Stimulated activated CD4-positive, alpha-beta T cell treated with anti-CD3 and anti-CD28 coated beads, Interleukin-15, amount 100 ng/mL, for 24 hours (primary cell): ENCODE measurements at places on chromosomes 16 and 17.

DNA sequence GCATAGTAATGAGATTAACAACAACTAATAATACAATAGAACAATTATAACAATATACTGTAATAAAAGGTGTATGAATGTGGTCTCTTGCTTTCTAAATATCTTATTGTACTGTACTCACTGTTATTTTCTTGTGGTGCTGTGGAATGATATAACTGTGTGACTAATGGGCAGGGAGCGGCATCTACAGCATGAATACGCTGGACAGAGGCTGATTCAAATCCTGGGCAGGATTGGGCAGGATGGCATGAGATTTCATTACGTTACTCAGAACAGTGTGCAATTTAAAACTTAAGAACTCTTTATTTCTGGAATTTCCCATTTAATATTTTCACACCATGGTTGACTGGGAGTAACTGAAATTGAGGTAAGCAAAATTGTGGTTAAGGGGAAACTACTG lies 1239.8 kb upstream of the GOT2 start:
- no peak for DNase-seq

GRCh38 chr16:4980691-4981090 lies 22.6 kb downstream of the SEC14L5 start:
- DNase-seq: no peak

GRCh38 chr17:47700471-47701449 lies 6.8 kb downstream of the TBKBP1 start:
- DNase-seq: no peak

DNA sequence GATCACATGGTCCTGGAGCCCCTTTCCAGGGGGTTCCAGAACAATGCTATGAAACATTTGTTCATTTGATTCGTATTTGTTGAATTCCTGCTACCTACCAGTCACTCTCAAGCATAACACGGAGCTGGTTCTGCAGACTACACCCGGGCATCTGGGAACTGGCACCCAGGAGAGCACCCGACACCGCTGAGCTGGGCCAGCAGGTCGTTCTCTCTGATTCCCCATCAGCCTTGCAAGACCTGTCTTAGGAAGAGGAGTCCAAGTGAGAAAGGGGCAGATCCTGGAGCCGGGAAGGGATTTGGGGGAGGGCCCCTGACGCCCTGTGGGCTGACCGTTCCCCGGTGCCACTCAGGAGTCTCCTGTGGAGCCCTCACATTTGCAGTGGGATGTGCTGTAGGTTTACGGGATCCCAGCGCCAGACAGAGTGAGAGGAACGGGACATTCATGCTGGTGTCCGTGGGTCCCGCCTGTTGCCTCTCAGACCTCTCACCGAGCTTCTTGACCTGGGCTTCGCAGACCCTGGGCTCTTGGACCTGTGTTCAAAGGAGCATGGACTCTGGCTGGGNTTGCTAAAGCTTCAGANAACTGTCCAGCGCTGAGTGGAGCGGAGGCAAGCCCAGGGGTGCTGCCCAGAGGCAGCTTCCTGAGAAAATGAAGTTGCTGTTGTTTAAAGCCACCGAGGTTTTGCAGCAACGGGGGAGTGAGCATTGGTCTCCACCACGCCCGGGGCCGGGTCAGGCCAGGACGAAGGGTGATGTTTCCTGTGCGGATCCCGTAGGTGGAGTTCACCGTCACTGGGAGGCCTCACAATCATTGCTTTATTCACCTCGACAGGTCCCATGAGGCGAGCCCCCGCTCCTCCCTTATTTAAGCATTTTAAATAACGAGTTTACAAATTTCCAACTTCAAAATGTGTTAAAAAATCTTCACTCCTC lies 49.2 kb downstream of the METRNL start:
- no peak for DNase-seq

DNA sequence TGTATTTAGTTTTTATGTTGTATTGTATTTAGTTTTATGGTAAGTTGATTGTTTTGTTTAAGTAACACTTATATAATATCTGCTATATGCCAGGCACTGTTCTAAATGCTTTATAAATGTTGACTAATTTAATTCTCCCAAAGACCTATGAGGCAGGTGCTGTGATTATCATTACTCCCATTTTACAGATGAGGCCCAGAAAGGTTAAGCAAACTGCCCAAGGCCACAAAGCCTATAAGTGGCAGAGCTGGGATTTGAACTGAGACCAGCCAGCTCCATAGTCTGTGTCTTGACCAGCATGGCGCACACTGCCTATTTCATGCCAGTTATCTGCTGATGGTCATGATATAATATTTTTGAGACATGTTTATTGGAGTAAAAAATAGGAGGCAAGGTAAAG lies 24.0 kb downstream of the IL21R start:
- DNase-seq: no peak

DNA sequence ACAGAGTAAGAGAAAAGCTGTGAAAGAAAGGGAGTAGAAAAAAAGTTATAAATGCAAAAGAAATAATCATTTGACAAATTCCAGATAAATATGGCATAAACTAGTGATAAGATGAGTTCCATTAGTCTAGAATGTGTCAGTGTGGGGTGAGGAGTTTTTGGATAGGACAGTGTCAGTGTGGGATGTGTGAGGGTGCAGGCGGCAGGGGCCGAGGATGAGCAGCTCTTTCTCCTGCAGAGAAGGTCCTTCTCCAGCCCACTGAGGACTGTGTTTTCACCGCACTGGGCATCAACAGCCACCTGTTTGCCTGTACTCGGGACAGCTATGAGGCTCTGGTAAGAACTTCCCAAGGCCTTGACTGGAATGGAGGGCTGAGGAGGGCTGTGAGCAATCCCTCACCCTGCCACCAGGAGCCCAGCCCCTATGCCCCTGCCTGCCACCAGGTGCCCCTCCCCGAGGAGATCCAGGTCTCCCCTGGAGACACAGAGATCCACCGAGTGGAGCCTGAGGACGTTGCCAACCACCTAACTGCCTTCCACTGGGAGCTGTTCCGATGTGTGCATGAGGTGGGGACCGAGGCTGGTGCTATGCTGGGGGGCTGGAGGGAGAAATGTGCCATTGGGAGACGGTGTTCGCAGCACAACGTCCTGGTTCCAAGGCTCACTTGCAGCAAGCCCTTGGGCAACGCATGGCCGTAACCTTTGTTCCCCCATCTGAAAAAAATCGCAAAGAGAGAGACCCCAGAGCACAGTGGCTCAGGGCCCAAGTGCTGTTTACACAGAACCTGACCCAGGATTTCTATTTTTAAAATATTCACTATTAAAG lies 13.1 kb downstream of the RAPGEFL1 start:
- peak; percentile 50 for DNase-seq

GRCh38 chr17:9291912-9292560 lies 270.7 kb downstream of the NTN1 start:
- DNase-seq: peak; percentile 62

- peak; percentile 87 for DNase-seq
Measured at GRCh38 chr17:76268015-76268749, 3.0 kb downstream of the UBALD2 start.

- DNase-seq: no peak
Measured at GRCh38 chr17:35944151-35944550, 638 bp upstream of the LYZL6 start.
